ENCODE measurements at places on chromosomes 5 and 9.

DNA sequence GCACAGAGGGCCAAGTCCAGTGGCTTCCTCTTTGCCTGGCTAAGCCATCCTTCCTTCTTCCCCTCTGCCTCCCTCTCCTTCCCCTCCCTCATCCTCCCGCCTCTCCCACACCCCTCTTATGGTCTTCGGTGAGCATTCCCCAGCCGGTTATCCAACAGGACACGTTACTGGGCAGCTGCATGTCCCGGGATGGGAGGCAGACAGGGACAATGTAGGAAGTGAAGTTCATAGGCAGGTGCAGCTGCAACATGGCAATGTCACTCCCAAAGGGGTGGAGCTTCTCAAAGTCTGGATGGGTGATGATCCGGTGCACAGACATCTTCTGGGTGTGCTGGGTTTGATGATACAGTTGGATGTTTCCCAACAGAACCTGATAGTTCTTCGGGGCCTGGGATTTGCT is 71.4 kb upstream of the SPTLC1 start:
- no peak overlapping the region for H3K4me3 ChIP-seq
- H3K4me1 ChIP-seq: no peaks in the 10 kb centered on the region
- H3K27me3 ChIP-seq: no peaks in the 10 kb centered on the region
- DNase-seq: no peak

GRCh38 chr5:127518319-127518621 is 830 bp downstream of the PRRC1 start:
- no peaks in the 10 kb centered on the region for H3K27me3 ChIP-seq
- peak overlapping the region; percentile 86 for H3K27ac ChIP-seq
- no peaks in the 10 kb centered on the region for H3K36me3 ChIP-seq
- peak overlapping the region; percentile 92 for H3K4me3 ChIP-seq
- no peak for DNase-seq

GRCh38 chr9:115591584-115591984 is 473.6 kb upstream of the TNC start:
- DNase-seq: peak; percentile 55
- H3K36me3 ChIP-seq: no peaks in the 10 kb centered on the region
- H3K4me3 ChIP-seq: no peak overlapping the region
- H3K27me3 ChIP-seq: no peaks in the 10 kb centered on the region

DNA sequence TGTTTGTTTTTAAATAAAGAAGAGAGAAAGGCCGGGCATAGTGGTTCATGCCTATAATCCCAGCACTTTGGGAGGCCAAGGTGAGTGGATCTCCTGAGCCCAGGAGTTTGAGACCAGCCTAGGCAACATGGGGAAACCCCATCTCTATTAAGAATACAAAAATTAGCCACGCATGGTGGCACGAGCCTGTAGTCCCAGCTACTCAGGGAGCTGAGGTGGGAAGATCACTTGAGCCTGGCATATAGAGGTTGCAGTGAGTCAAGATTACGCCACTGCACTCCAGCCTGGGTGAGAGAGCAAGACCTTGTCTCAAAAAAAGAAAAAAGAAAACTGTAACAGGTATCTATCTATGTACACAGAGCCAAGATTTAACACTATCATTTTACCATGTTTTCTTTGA is 34.2 kb upstream of the CDC42SE2 start:
- H3K27ac ChIP-seq: no peak overlapping the region
- H3K4me1 ChIP-seq: peaks cover 8% of the 10 kb centered on the region
- no peaks in the 10 kb centered on the region for H3K36me3 ChIP-seq
- DNase-seq: no peak
- no peaks in the 10 kb centered on the region for H3K27me3 ChIP-seq

GRCh38 chr9:133246562-133246961 is 28.4 kb downstream of the ABO start:
- no peak overlapping the region for H3K27ac ChIP-seq
- H3K27me3 ChIP-seq: no peaks in the 10 kb centered on the region
- H3K4me1 ChIP-seq: no peaks in the 10 kb centered on the region
- no peak for DNase-seq
- H3K4me3 ChIP-seq: no peak overlapping the region

- no peaks in the 10 kb centered on the region for H3K4me1 ChIP-seq
- no peak overlapping the region for H3K27ac ChIP-seq
- no peaks in the 10 kb centered on the region for H3K27me3 ChIP-seq
- no peak overlapping the region for H3K4me3 ChIP-seq
- no peak for DNase-seq
Measured at GRCh38 chr5:58099257-58099656, 360.6 kb downstream of the PLK2 start.

DNA sequence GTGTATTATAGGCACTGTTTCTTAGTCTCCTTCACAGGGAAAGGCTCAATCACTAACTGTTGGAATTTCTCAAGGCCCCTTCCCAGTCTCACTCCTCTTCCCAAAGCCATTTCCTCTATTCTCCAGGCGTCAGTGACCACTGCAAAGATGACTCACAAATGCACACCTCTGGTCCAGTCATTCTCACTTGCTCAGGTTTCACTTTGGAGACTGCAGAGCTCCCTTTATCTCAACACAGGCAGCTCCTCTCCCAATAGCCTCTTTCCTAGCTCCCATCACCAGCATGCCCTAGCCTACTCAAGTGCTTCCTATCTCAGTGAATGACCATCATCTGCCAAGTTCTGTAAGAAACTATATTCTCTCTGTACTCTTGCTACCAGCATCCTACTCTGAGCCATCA is 323.6 kb downstream of the NTRK2 start:
- H3K27me3 ChIP-seq: no peaks in the 10 kb centered on the region
- no peak overlapping the region for H3K27ac ChIP-seq
- no peak overlapping the region for H3K4me3 ChIP-seq
- DNase-seq: no peak
- no peaks in the 10 kb centered on the region for H3K36me3 ChIP-seq

- no peaks in the 10 kb centered on the region for H3K4me1 ChIP-seq
- H3K27me3 ChIP-seq: no peaks in the 10 kb centered on the region
- H3K27ac ChIP-seq: no peak overlapping the region
- DNase-seq: no peak
- H3K4me3 ChIP-seq: no peak overlapping the region
Measured at GRCh38 chr5:94245608-94246007, 372.8 kb downstream of the KIAA0825 start.

Measured in testis (tissue), 5 donors.